ENCODE measurements at places on chromosomes 2 and 18.

GRCh38 chr2:45466053-45466452 lies 145.0 kb downstream of the SRBD1 start:
- no peak for DNase-seq

- no peak for DNase-seq
Observed at GRCh38 chr2:11709293-11709692, 37.1 kb upstream of the LPIN1 start.

DNA sequence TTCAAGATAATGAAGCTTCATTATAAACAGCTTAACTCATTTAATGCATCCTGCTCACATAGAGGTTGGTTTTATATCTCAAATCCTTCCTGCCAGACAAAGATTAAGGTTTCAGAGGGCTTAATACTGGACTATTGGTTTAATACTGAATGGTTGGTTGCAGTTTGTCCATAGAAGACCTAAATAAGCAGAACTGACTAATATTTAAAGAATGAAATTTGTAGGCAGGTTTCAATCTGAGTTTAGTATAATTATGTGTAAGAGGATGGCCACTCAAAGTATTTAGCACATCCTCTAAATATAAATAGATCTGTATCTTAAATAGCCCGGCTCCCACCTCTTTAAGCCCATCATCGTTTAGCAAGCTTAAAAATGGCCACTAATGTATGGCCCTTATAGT lies 92.5 kb downstream of the EPB41L5 start:
- DNase-seq: no peak

GRCh38 chr2:62596061-62596921 lies 90.3 kb upstream of the TMEM17 start:
- DNase-seq: no peak

DNA sequence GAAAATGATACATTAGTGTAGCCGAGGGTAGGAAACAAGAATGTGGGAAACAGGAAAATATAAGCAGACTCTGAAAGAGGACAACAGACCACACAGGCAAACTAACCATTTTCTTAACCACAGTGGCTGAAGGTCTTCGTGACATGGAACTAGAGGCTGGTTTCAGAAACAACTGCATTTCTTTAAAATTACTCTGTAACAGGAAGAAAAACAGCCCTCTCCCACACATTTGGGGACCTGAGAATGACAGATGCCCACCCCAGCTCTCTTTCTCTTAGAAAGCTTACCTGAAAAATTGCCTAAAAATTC lies 13.8 kb upstream of the SLC25A52 start:
- no peak for DNase-seq

DNA sequence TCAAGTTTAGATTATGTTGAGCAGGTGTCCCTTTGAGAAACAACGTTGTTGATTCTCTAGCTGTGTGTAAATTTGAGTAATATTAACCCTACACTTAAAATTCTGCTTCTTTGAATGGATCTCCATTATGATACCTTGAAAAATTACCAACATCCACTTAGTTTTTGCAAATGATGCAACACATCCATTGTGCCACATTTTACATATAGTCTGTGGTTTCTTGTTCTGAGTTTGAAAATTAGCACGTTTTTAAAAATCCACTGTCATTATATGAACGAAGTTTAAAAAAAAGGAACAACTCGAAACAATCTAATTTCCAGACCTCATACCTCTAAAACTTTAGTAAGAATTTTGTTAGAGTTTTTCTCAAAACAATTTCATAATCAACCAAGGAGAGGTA lies 37.7 kb downstream of the PIK3C3 start:
- no peak for DNase-seq

GRCh38 chr2:62199392-62200125 lies 3.6 kb downstream of the B3GNT2 start:
- DNase-seq: no peak

- no peak for DNase-seq
Observed at GRCh38 chr18:23631746-23632145, 31.0 kb downstream of the ANKRD29 start.

DNA sequence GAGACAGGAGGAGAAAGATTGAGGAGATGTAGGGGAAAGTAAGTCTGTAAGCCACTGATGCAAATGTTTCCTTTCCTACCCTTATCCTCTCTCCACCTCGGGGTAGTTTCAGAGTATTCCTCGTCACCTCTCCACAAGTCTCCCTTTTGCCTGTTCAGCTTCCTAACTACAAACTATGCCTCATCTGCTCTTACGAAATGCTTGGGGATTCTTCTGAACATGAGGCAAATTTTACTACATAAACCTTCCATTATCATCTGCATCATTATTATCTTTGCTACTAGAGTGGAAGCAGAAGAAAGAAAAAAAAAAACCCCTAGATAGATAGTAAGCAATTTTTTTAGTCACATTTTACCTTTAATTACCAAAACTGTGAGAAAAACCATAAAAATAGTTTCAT lies 43.1 kb upstream of the CWC22 start:
- no peak for DNase-seq

GRCh38 chr18:6315517-6316331 lies 99.0 kb downstream of the L3MBTL4 start:
- DNase-seq: no peak

DNA sequence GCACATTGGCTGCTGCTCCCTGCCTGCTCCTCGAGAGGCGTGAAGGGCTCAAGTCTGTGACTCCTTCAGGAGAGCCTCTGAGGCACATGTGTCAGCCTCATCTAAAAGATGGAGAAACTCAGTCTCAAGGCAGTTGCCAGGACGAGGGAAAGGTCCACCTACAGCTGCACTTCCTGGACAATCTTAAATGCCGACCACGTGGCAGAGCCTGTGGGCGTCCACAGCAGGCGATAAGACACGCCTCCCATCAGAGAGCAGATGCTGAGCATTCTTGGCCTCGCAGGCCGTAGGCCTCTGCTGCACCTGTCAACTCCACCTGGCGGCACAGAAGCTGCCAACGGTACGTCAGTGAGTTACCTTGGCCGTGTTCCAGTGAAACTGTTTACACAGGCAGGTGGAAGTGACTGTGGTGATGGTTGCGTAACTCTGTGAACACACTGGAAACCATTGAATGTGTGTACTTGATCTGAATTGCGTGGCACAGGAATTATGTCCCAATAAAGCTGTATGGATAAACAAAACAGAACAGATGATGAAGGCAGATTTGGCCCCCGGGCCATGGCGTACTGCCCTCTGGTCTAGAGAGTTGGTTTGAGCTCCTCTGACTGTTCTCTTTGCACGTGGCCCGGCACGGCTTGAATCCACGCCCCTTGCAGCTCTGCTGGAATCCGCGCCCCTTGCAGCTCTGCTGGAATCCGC lies 114.5 kb downstream of the RNF144A start:
- no peak for DNase-seq

- DNase-seq: no peak
Observed at GRCh38 chr2:241894056-241894641, 24.6 kb downstream of the RTP5 start.

GRCh38 chr2:108585436-108585835 lies 51.2 kb downstream of the LIMS1 start:
- DNase-seq: no peak

DNA sequence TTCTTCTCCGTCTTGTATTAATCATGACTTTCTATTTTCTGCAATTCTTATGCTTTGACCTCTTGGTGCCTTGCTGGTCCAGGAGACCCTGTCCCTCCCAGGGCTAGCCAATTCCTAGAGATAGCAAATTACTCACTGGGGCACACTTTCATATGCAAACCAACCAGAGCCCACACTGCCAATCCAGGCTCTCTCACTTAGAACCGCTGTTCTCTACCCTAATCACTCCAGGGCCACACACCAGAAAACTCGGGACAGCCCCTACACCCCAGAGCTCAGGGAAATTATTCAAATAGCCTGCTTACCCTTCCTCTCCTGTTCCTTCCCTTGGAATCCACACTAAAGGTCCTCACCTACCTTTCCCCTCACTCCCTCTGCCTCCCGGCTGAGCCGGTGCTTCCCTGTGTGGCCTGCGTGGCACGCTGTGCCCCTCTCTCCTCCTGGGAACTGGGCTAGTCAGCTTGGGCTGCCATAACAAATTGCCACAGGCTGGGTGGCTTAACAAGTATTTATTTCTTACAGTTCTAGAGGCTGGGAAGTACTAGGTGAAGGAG lies 41.7 kb downstream of the VWA3B start:
- no peak for DNase-seq

DNA sequence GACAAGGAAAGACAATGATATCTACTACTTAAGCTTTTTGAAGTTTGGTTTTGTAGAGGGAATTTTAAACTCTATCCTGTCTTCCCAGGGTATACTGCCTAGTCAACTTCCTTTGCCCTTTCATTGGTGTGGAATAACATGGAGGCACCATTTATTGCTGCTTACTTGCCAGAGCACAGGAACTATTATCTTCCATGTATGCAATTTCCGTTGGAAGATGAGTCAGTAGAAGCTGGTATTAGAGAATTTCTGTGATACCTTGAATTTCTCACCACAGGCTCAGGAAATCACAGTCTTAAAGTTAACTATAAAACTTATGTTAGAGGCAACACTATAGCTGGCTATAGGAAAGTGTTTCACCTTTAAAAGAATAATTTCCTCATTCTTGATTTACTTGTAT lies 40.9 kb upstream of the RGPD4 start:
- no peak for DNase-seq

GRCh38 chr2:45506756-45507155 lies 104.3 kb downstream of the SRBD1 start:
- DNase-seq: no peak

DNA sequence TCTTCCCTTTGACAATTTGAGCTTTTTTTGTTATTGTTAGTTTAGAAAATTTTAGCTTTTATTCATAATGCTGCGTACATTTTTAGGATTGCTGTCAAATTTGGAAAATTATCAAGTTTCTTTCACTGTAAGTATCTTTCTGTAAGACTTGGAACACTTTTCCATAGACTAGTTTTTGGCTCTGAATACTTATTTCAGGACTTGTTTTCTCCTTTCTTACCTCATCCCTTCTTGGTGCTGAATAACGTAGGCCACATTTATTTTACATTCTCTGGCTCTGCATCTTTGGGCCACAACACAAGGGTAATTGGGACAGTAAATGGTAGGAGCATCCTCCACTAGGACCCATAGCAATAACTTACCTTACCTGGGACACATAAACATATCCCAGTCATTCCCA lies 85.1 kb downstream of the CCDC85A start:
- DNase-seq: no peak

DNA sequence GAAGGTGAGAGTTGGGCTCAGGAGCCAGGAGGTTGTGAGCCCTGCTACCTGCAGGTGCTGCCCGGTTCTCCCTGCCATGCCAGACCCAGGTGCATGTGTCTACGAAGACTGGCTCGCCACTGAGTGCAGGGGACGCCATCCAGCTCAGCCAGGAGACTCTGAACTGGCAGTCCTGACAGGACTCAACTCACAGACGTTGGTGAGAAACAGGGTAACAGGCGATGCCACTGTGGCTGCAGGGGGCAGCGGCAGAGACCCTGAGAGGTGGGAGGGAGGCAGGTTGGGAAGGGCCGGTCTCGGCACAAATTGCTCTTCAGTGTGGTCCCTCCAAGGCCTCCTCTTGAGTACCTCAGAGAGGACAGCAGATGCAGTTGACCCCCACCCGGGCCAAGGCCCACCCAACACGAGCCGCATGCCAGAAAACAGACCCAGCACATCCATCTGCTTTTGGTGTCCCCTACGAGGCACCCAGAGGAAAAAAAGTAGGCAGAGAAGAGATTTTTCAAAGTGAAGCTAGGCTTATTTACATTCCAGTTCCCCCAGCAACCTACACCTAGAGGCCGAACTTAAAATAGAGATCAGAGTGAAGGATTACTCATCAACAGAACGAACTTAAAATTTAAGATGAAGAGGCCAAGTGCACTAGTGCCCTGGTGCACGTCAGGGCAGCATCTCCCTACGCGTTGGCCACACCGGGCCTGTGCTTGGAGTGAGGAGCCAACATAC lies 184.8 kb downstream of the SEPTIN10 start:
- DNase-seq: no peak

DNA sequence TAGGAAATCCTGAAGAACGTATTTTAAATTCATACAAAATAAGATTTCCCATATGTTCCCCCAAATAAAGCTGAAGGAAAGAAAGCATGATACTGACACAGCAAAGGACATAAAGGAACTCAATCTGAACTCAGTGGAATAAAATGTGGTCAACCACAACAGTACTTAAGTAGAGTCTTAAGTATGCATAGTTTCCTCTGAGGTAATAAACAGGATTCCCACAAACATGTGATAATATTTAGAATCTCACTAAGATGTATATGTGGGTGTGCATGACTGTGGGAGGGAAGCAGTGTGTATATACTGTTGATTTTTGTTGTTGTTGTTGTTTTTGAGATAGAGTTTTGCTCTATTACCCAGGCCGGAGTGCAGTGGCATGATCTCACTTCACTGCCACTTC lies 69.3 kb downstream of the NOL10 start:
- no peak for DNase-seq

Measured in D721Med (cell line).